Progenitor cell of endocrine pancreas (in vitro differentiated cells): ENCODE measurements at places on chromosomes 1 and 21. TPM values are rescaled to one million over a fixed set of nuclear protein-coding genes. Genes with fewer than 3 reads are reported as not detected.
A peak's percentile ranks its signal among the peaks of the same experiment; 100 is the strongest.

PALMD gene
- 4.5 and 7.3 TPM in 2 replicates for total RNA-seq

DNA sequence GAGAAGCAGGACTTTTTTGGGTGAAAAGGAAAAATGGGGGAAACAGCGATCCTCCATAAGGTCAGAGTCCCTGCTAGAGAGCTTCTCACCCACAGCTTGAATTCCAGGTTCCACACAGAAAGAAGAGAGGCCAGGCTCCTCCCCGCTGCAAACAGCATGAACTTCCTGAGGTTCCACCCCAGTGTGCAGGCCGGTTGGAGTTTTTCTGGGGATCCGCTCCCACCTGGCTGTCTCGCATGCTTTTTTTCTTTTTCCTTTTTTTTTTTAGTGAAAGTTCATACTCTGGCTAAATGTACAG, 595.1 kb upstream of the ZP4 start:
- H3K27ac ChIP-seq: peak overlapping the region; percentile 94
- no peaks in the 10 kb centered on the region for H3K36me3 ChIP-seq
- peaks cover 3% of the 10 kb centered on the region for H3K4me1 ChIP-seq
- peak overlapping the region; percentile 83 for H3K4me3 ChIP-seq

GRCh38 chr1:209335178-209335577, 248.3 kb upstream of the CAMK1G start:
- no peak overlapping the region for H3K4me3 ChIP-seq
- H3K27ac ChIP-seq: no peak overlapping the region
- peak; percentile 14 for DNase-seq
- no peaks in the 10 kb centered on the region for H3K4me1 ChIP-seq

CXADR gene
- 58.1 and 65.9 TPM in 2 replicates for total RNA-seq
